ENCODE measurements at places on chromosomes 16 and 17.

GRCh38 chr17:48027322-48027981 lies 10.1 kb downstream of the COPZ2 start:
- no peak for DNase-seq

DNA sequence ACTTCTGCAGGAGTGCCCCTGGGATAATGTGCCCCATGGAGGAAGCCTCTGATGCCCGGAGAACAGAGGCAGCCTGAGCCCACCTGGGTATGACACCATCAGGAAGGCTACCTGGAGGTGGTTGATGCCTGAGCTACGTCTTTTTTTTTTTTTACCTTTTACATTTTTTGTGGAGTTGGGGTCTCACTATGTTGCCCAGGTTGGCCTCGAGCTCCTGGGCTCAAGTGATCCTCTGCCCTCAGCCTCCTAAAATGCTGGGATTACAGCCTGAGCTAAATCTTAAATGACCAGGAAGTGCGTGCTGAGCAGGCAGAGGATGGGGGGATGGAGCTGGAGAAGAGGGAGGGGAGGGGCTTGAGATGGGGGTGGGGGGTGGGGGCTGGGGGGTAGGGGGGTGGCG lies 32.7 kb downstream of the ABCC6 start:
- no peak for DNase-seq

GRCh38 chr16:67326472-67327309 lies at the start of the genes KCTD19 and LRRC36:
Gene KCTD19 (minus strand): TSS chr16:67326741. CDS start chr16:67326707, 34 bp downstream.
Gene LRRC36 (plus strand): TSS chr16:67326815. CDS start chr16:67326863, 48 bp downstream.
- no peak for DNase-seq

- DNase-seq, result no peak
These were observed 33.2 kb upstream of the STH start for GRCh38 chr17:45965812-45966211.

- DNase-seq, result no peak
These were observed 24.8 kb upstream of the CEP20 start for GRCh38 chr16:15913046-15913698.

DNA sequence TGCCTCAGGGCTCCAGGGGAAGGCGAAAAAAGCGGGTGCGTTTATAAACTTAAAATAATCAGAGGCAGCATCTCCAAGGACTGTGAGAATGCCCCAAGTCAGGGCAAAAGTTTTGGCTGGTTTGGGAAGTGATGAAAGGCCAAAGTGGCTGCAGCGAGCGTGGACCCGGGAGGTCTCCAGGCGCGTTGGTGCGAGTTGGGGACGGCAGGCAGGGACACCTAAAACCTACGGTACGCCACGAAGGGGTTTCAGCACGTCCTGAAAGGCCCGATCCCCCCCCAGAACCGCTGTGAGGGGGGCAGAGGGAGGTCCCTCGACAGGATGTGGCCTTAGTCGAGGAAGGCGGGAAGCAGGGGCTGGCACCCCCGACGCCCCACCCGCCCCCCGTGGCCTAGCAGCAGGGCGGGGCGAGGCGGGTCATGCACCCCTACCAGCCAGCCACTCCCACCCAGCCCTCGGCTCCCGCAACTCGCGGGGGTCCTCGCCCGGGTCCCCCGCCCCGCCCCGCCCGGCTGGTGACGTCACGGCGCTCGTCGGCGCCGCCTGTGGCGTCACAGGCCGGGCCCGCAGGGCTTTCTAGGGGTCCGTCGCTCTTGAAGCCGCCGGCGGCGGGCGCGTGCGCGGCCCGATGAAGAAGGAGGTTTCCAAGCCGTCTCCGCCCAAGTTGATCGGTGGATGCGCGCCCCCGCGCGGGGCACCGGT lies at the start of gene MYCBPAP:
Gene MYCBPAP (plus strand): TSS at position 569 of the 702 bp plus-strand sequence. CDS start 236 bp downstream, outside the sequence.
- DNase-seq, result peak; percentile 72

DNA sequence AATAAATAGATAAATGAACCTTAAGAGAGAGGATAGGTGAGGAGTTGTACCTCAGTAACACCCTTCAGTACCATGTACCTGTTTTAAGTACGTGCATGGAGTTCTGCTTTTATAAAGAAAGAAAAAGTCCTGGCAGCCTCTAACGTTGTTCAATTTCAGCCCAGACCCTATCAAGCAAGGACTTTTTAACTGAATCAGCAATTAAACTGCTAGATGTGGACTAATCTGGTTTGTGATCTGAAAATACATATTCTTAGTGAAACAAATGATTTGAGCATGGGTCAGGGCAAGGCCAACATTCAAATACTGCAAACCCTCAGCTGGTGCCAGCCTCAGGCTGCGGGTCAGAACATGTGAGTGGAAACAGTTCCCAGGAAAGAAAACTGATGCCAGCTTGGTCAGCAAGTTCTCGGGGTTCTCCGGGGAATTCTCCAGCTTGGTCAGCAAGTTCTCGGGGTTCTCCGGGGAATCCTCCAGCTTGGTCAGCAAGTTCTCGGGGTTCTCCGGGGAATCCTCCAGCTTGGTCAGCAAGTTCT lies 84.5 kb downstream of the MRM3 start:
- DNase-seq, result no peak

DNA sequence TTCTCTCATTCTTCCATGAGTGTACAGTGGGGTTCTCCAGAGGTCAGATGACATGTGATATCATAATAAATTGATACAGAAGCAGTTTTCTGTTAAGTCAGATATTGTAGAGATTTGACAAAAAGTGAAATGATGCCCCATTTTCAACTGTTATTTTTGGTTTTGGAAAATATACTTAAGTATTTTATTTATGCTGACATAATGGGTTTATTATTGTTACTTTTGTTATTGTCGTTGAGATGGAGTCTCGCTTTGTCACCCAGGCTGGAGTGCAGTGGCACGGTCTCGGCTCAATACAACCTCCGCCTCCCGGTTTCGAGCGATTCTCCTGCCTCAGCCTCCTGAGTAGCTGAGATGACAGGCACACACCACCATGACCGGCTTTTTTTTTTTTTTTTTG lies 94.4 kb downstream of the DNAH9 start:
- DNase-seq, result no peak

DNA sequence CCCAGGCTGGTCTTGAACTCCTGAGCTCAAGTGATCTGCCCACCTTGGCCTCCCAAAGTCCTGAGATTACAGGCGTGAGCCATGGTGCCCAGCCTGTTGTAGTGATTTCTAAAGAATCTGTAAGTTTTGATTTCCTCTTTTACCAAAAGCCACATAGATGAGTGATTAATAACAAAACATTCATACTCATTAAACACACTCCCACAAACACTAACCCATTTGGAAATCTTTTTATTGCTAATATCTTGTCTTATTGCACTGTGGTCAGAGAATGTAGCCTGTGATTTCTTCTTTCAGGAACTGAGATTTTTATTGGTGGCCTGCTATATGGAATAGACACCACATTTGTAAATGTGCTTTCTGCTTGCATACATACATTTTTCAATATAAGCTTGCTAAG lies 31.6 kb downstream of the MYH10 start:
- no peak for DNase-seq

DNA sequence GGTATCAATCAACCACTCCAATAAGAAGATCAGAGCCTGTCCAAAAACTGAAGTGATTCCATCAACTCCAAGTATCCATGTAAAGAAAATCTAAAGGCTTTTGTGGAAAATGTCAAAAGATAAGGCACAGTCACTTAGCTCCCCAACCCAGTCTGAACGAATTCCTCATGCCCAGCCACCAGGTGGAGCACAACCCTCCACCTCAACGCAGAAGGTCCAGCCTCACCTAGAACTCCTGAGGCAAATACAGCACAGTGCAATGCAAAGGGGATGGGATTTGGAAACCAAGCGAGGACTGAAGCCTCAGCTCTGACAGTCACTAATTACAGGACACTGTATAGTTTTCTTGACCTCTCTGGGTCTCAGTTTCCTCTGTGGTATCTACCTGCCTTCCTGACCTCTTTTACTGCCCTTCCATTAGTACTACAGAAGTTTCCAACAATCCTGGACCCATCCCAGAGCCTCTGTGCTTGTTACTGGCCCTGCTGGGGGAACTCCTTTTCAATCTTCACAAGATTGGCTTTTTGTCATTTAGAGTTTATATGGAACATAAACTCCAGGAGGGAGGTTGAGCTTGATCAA lies 2.0 kb downstream of the NCBP3 start:
- DNase-seq, result peak; percentile 61

DNA sequence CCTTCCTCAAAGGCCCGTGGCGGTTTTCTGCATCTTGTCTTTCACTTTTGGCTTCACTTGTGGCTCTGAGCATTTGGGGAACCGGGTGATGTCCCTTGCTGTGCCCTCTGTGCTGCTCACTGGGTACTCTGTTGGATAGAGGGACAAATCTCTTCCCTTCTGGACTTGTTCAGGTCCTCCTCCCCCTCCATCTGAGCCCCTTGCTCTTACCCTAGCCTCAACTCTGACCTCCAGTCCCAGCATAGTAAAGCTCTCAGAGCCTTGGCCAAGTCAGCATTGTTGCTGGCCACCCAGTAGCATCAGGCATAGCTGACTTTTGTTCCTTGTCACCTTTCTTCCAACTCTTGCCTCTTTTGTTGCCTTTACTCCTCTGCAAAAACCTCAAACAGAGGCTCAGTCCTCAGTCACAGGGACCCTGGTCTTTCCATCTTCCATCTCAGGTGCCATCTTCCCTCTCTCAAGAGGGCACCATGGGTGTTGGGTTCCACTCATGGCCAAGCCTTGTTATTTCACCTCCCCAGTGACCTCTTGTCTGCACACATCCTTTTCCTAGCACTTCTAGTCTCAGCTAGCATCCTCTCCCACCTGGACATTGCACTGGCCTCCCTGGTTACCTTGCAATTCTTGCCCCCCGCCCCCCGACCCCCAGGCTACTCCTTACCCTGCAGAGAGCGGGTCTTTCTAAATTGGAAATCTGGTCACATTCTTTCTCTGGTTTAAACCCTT lies 393 bp upstream of the PSMB10 start:
- peak; percentile 63 for DNase-seq

GRCh38 chr17:44997733-44998520 lies 29.8 kb upstream of the C1QL1 start:
- DNase-seq, result peak; percentile 35

DNA sequence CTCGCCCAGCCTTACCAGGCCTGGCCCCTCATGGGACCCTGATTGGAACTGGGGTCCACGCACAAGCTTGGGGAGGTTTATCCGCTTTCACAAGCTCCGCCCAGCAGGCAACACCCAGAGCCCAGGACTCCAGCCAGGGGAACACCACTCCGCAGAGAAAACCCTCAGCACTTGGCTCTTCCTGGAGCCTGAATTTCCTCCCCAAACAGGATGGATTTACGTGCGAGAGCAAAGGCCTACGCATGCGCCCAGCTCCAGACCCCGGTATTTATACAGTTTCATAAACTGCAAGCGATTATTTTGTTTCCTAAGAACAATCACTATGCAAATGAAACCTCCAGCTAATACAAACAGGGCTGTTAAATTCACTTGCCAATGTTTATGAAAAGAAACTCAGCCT lies 22.8 kb downstream of the ZNF423 start:
- DNase-seq, result peak; percentile 53

DNA sequence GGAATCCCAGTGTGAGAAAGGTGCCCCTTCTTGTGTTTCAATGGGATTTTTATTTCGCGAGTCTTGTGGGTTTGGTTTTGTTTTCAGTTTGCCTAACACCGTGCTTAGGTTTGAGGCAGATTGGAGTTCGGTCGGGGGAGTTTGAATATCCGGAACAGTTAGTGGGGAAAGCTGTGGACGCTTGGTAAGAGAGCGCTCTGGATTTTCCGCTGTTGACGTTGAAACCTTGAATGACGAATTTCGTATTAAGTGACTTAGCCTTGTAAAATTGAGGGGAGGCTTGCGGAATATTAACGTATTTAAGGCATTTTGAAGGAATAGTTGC lies 567 bp downstream of the UBB start:
- DNase-seq, result peak; percentile 46

- no peak for DNase-seq
These were observed 11.3 kb upstream of the SKAP1 start for GRCh38 chr17:48441231-48441711.

DNA sequence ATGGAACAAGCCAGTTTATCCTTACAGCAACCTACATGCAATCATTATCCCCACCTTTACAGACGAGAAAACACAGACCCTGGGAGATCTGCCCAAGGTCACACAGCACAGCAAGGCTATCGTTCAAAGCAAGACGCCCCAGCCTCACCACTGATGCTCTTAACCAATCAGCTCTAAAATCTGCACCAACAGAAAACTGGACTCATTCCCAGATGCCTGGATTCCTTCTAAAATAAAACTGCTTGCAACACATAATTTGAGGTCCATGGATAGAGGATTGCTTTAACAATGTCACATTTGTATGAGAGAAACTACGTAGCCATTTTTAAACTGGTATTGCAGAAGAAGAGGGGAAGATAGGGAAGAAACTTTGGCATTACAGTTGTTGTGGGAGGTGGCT lies 6.8 kb downstream of the COTL1 start:
- peak; percentile 73 for DNase-seq

DNA sequence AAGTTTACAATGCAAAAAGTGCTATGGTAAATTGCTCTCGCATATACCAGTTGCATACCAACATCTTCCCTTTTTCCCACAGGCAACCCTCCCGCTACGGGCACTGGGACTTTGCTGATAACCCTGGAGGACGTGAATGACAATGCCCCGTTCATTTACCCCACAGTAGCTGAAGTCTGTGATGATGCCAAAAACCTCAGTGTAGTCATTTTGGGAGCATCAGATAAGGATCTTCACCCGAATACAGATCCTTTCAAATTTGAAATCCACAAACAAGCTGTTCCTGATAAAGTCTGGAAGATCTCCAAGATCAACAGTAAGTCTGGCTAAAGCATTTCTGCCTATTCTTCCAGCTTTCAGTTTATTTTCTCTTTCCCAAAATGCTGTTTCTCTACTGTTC lies 27.9 kb upstream of the HSBP1 start:
- peak; percentile 45 for DNase-seq

DNA sequence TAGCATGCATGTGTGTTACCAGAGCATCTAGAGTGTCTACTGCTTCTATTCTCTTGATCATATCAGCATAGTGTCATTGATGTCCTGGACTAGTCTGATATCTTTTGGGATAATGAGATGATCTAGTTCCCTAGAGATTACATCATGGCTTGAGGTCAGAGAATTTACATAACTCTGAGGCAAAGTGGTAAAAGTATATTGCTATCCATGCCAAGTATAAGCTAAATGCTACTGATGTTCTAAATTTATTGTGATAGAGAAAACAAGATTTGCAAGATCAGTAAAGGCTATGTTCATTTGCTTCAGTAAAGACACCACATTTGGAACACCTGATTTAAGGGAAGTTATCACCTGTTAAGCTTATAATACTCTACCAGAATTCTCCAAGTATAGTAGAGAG lies 280.7 kb upstream of the PSMD7 start:
- no peak for DNase-seq

Measured in fibroblast of pulmonary artery (primary cell).